Type B pancreatic cell (in vitro differentiated cells): ENCODE measurements at places on chromosomes 7 and 10. TPM values are rescaled to one million over a fixed set of nuclear protein-coding genes. Genes with fewer than 3 reads are reported as not detected.
A peak's percentile ranks its signal among the peaks of the same experiment; 100 is the strongest.

DNA sequence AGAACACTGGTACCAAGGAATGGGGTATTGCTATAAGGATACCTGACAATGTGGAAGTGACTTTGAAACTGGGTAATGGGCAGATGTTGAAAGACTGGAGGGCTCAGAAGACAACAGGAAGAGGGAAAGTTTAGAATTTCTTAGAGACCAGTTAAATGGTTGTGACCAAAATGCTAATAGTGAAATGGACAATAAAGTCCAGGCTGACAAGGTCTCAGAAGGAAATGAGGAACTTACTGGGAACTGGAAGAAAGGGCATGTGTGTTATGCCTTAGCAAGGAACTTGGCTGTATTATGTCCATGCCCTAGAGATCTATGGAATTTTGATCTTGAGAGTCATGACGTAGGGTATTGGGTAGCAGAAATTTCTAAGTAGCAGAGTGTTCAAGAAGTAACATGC lies 38.0 kb downstream of the FAM149B1 start:
- H3K4me3 ChIP-seq, result no peak overlapping the region
- no peak for DNase-seq
- H3K27ac ChIP-seq, result no peak overlapping the region
- H3K4me1 ChIP-seq, result no peaks in the 10 kb centered on the region

DNA sequence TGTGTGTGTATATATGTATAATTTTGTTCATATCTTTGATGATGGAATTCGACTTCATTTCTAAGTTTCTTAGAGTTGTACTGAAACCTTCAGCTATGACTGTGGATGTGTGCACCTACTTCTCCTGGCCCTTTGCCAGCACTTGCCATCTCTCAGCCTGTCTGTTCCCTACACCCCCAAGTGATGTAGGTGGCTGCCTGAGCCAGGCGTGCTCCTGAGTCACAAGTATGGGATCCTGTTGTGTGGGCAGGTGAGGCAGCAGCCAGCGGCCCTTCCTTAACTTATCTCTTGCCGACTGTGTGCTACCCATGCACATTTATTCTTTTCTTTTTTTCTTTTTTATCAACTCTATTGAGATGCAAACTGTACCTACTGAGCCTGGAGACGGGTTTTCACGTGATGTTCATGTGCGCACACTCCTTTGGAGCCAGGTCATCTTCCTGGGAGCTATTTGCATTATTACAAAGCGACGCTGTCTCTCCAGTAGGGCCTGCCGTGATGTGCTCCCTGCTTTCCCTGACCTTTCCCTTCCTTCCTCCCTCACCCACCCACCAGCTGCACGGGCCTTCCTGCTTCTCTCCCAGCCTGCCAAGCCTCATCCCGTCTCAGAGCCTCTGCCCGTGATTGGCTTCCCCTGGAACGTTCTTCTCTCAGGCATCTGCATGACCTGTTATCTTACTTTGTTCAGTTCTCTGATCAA lies 31.3 kb upstream of the GALNT11 start:
- no peaks in the 10 kb centered on the region for H3K4me1 ChIP-seq
- no peak for DNase-seq
- no peak overlapping the region for H3K27ac ChIP-seq
- H3K27me3 ChIP-seq, result no peaks in the 10 kb centered on the region
- H3K36me3 ChIP-seq, result no peaks in the 10 kb centered on the region

GRCh38 chr7:129146237-129146979 lies 1.9 kb downstream of the TSPAN33 start:
- H3K36me3 ChIP-seq, result no peaks in the 10 kb centered on the region
- H3K27ac ChIP-seq, result no peak overlapping the region
- peak overlapping the region; percentile 85 for H3K4me3 ChIP-seq
- DNase-seq, result no peak
- peaks cover 74% of the 10 kb centered on the region for H3K27me3 ChIP-seq

- no peak for DNase-seq
- no peaks in the 10 kb centered on the region for H3K36me3 ChIP-seq
These were observed 81.1 kb downstream of the ZMIZ1 start for GRCh38 chr10:79149662-79150443.

GRCh38 chr10:128466831-128467371 lies 340.7 kb upstream of the MKI67 start:
- no peak overlapping the region for H3K4me3 ChIP-seq
- peaks cover 20% of the 10 kb centered on the region for H3K27me3 ChIP-seq
- H3K36me3 ChIP-seq, result no peaks in the 10 kb centered on the region
- no peak overlapping the region for H3K27ac ChIP-seq
- H3K4me1 ChIP-seq, result no peaks in the 10 kb centered on the region
- no peak for DNase-seq

- H3K36me3 ChIP-seq, result no peaks in the 10 kb centered on the region
- peaks cover 12% of the 10 kb centered on the region for H3K4me1 ChIP-seq
- H3K27me3 ChIP-seq, result no peaks in the 10 kb centered on the region
- no peak for DNase-seq
- H3K4me3 ChIP-seq, result no peak overlapping the region
These were observed 1087.1 kb upstream of the LRRN3 start for GRCh38 chr7:110003827-110004226.

GRCh38 chr10:18399158-18399557 lies 252.2 kb downstream of the NSUN6 start:
- no peaks in the 10 kb centered on the region for H3K36me3 ChIP-seq
- peaks cover 18% of the 10 kb centered on the region for H3K4me1 ChIP-seq
- no peak overlapping the region for H3K4me3 ChIP-seq
- peaks cover 17% of the 10 kb centered on the region for H3K27me3 ChIP-seq
- no peak overlapping the region for H3K27ac ChIP-seq

DNA sequence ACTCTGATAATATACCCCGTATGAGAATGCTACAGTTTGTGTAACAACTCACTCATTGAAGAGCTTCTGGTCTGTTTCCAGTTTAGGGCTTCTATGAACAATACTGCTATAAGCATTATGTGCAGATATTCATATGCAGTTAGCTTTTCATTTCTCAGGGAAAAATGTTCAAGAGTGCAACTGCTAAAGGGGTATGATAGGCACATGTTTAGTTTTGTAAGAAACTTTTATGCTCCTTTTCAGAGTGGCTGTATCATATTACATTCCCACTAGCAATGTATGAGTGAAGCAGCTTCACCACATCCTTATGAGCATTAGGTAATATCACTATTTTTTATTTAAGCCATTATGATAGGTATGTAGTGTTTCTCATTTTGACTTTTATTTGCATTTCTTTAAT lies 182.6 kb upstream of the CXCL12 start:
- no peaks in the 10 kb centered on the region for H3K36me3 ChIP-seq
- peaks cover 9% of the 10 kb centered on the region for H3K4me1 ChIP-seq
- no peaks in the 10 kb centered on the region for H3K27me3 ChIP-seq
- no peak for DNase-seq

DNA sequence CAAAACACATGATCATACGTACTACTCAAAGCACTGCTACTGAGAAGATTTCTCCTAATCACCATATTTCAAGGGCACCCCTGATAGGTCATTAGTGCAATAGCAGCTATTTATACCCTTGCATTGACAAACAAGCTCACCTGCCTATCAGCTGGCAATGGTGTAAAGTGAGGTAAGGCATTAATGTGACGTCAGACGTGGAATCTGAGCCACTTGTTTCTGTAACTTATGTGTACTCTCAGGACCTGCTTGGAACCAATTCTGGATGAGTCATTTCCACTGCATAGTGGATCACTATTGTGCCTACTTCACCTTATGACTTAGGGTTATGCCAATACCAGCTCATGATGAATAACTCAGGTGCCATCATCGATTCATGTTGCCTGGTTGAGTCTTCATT lies 628.5 kb upstream of the CELF2 start:
- H3K4me3 ChIP-seq, result no peak overlapping the region
- H3K27me3 ChIP-seq, result no peaks in the 10 kb centered on the region
- DNase-seq, result no peak

DNA sequence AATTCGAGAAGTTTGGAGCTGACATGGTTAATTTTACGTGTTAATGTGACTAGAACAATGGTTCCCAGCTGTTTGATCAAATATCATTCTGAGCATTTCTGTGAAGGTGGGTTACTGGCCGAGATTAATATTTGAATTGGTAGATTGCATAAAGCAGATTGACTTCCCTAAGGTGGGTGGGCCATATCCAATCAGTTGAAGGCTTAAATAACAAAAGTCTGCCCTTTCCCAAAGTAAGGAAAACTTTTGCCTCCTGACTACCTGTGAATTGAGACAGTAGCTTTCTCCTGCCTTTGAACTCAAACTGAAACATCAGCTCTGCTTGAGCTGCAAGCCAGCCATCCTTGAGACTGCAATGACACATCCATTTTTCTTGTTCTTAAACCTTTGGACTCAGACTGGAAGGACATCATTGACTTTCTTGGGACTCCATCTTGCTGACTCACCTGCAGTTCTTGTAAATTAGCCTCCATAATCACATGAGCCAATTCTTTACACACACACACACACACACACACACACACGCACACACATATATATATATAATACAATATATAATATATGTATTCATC lies 63.1 kb upstream of the LRRTM3 start:
- no peaks in the 10 kb centered on the region for H3K27me3 ChIP-seq
- H3K27ac ChIP-seq, result no peak overlapping the region
- H3K4me1 ChIP-seq, result no peaks in the 10 kb centered on the region
- H3K4me3 ChIP-seq, result no peak overlapping the region
- no peaks in the 10 kb centered on the region for H3K36me3 ChIP-seq

DNA sequence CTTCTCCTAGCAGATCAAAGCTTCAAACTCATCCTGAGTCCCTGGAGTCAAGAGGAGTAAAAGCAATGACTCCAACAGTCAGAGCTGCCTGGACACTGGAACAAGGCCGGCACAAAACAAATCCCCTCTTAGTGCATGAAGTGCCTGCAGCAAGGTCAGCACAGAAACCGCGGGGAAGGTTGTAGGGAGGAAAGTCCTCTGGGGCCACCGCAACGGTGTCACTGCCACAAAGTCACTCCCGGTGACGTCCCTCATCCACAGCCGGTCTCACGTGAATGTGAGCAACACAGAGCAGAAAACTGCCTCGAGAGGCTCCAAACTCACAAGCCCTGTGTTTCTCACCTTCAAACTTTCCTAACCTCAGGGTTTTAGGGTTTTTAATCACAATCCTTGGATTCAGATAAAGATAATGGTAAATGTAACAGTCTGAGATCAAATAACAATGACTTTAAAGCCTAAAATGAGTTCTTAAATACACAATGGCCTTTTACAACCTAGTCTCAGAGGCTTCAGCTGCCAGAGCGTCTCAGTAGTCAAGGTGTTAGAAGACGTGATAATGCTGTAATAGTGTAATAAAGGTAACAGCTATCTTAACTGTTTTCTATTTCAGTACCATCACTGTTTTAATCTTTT lies 274.3 kb downstream of the ZMYND11 start:
- H3K4me3 ChIP-seq, result no peak overlapping the region
- DNase-seq, result no peak
- H3K27ac ChIP-seq, result no peak overlapping the region
- H3K36me3 ChIP-seq, result peaks cover 61% of the 10 kb centered on the region
- H3K4me1 ChIP-seq, result peaks cover 10% of the 10 kb centered on the region

DNA sequence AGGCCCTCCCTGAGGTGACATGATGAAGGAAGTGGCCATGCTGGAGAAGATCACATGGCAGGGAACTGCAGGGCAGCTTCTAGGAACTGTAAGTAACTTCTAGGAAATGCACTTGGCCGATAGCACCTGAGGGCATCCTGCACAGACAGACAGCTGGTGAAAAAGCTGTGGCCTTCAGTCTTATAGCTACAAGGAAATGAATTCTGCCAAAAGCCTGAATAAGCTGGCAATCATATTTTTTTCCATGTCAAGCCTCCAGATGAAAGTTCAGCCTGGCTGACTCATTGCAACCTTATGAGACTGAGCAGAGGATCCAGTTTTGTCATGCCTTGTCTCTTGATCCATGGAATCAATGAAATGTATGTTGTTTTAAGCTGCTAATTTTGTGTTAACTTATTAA lies 91.1 kb upstream of the CACNA2D1 start:
- DNase-seq, result no peak
- H3K4me1 ChIP-seq, result no peaks in the 10 kb centered on the region
- no peak overlapping the region for H3K27ac ChIP-seq
- no peaks in the 10 kb centered on the region for H3K36me3 ChIP-seq
- H3K4me3 ChIP-seq, result no peak overlapping the region

DNA sequence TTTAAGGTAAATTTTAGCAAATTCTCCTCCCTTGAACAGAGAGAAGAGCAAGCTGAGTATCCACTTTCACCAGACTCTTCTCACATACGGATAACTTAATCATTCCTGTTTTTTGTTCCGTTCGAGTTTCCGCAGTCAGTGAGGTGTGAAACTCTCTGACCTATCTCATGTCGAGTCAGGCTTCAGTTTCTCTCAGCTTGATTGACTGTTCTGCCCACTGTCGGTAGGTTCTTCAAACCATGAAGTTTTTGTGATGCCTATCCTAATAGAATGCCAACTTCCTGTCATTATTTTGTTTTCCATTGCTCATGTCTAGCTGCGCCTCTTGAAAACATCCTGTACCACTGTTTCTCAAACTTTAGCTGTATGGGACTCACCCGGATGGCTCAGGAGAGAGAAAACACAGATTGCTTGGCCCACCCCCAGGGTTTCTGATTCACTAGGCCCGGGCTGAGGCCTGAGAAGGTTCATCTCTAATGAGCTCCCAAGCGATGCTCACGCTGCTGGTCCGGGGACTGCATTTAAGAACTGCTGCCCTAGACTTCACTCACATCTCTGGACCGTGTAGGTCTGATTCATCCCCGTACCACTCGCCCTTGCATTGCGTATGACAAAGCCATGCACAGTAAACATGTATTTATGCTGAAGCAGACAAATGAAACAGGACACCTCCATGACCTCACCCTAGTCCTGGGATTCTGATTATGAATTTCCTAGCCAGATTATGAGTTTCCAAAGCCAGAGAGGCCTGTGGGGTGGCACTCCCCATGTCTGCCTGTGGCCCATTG lies 208.4 kb upstream of the AGK start:
- no peaks in the 10 kb centered on the region for H3K4me1 ChIP-seq
- no peak overlapping the region for H3K4me3 ChIP-seq
- no peak overlapping the region for H3K27ac ChIP-seq
- no peak for DNase-seq
- no peaks in the 10 kb centered on the region for H3K36me3 ChIP-seq

GRCh38 chr10:122461367-122461728 lies at the start of gene HTRA1:
TSS of gene HTRA1 (plus strand) at chr10:122461553. CDS start at chr10:122461653, 100 bp downstream.
- H3K27me3 ChIP-seq, result peaks cover 78% of the 10 kb centered on the region
- peak within 1 kb of the TSS; percentile 91 for H3K4me3 ChIP-seq
- DNase-seq, result no peak
- H3K4me1 ChIP-seq, result peaks cover 5% of the 10 kb centered on the region
- H3K36me3 ChIP-seq, result no peaks in the 10 kb centered on the region

SPDYE5 gene
- not detected in 2 replicates for total RNA-seq

ZNF680 gene
- total RNA-seq, result 5.5 and 15.9 TPM in 2 replicates

FMC1 gene
- total RNA-seq, result 13.9 and 15.2 TPM in 2 replicates

AGR2 gene
- total RNA-seq, result 116 and 179 TPM in 2 replicates

GRM3 gene
- total RNA-seq, result 0.46 and 0.79 TPM in 2 replicates

CTBP2 gene
- 101 and 113 TPM in 2 replicates for total RNA-seq

HOXA4 gene
- 28.5 and 37.6 TPM in 2 replicates for total RNA-seq

NME8 gene
- total RNA-seq, result 0.14 TPM in 1 of 2 replicates, not detected in the other

NYAP1 gene
- total RNA-seq, result 2.1 and 6.3 TPM in 2 replicates

CRYGN gene
- 0.67 and 1.3 TPM in 2 replicates for total RNA-seq

C10orf62 gene
- total RNA-seq, result 0.34 TPM in 1 of 2 replicates, not detected in the other
